Tibial nerve (tissue), 4 donors: ENCODE measurements at places on chromosomes 11 and 22. TPM values are rescaled to one million over a fixed set of nuclear protein-coding genes. Genes with fewer than 3 reads are reported as not detected.

Gene FDXACB1
- total RNA-seq: 3.0 TPM

Gene LDHA
- 224 TPM for total RNA-seq

Gene SEPTIN3
- total RNA-seq: 36.5 TPM

Gene WBP2NL
- 6.8 TPM for total RNA-seq

Gene FJX1
- total RNA-seq: 6.3 TPM

Gene OR8A1
- total RNA-seq: not detected

Gene KRTAP5-2
- not detected for total RNA-seq

Gene ARRB1
- 45.0 TPM for total RNA-seq

Gene OR2AG1
- not detected for total RNA-seq

Gene SDHAF2
- total RNA-seq: 26.4 TPM

Gene PTGDR2
- 0.30 TPM for total RNA-seq

Gene OR8K3
- total RNA-seq: not detected

Gene CYB5R2
- total RNA-seq: 56.1 TPM

Gene SLC16A8
- 1.8 TPM for total RNA-seq

Gene ZP1
- not detected for total RNA-seq

Gene KCNK4
- total RNA-seq: not detected

Gene TEX12
- not detected for total RNA-seq

Gene CECR2
- total RNA-seq: 3.6 TPM

Gene MMP13
- not detected for total RNA-seq

Gene C1QTNF4
- total RNA-seq: 11.2 TPM

Gene TALDO1
- 212 TPM for total RNA-seq

Gene GAL3ST1
- 19.9 TPM for total RNA-seq

Gene P2RX6
- total RNA-seq: 3.3 TPM

Gene MED17
- total RNA-seq: 18.6 TPM

Gene CABP4
- total RNA-seq: 2.4 TPM

Gene LRRC4C
- 15.7 TPM for total RNA-seq

Gene ENTHD1
- total RNA-seq: 3.3 TPM

Gene MMP10
- not detected for total RNA-seq

Gene POLR3H
- 26.9 TPM for total RNA-seq
